ENCODE measurements at places on chromosomes 2 and 18. TPM values are rescaled to one million over a fixed set of nuclear protein-coding genes. Genes with fewer than 3 reads are reported as not detected.

Gene LRRTM1
- polyA plus RNA-seq = 39.3 TPM

- no peak for DNase-seq
These were observed 1.5 kb downstream of the MTHFD2 start for GRCh38 chr2:74199871-74200305.

DNA sequence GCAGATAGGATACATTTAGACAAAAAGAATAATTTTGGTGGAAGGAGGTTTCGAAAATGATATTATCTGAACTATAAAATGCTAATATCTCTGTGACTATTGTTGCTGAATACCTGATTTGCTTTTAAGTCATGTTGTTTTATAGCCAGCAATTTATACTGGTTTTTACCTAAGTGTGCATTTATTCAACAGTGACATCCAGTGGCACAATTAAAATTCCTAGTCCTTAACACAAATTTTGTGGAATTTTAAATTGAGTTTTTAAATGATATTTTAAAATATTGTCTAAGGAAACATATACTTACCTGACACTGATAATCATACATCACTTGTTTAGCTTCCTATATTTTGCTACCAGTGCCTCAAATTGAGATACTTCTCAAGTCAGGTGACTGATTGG lies 144.8 kb downstream of the ARHGAP28 start:
- DNase-seq = no peak

- DNase-seq = no peak
These were observed 1.4 kb upstream of the RNF152 start for GRCh38 chr18:61893971-61894750.

- DNase-seq = no peak
These were observed 34.0 kb downstream of the ACTR2 start for GRCh38 chr2:65261676-65262075.
